ENCODE measurements at places on chromosomes 7 and 10.

DNA sequence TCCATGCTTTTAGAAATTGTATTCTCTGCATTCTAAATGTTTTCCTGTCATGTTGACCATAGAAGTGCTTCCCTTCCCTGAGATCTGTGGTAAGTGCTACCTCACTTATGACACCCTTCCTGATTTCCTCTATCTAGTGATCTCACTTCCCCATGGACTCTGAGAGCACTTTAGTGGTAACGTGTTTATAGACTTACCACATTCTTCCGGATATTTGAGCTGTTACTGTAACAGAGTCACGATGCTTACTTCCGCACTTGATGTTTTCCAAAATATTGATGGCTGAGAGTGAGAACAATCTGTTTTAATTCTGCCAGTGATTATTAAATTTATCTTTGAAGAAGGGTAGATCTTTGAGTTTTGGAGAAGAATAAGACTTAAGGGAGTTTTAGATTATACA is 60.1 kb upstream of the NAMPT start:
- DNase-seq, result no peak

DNA sequence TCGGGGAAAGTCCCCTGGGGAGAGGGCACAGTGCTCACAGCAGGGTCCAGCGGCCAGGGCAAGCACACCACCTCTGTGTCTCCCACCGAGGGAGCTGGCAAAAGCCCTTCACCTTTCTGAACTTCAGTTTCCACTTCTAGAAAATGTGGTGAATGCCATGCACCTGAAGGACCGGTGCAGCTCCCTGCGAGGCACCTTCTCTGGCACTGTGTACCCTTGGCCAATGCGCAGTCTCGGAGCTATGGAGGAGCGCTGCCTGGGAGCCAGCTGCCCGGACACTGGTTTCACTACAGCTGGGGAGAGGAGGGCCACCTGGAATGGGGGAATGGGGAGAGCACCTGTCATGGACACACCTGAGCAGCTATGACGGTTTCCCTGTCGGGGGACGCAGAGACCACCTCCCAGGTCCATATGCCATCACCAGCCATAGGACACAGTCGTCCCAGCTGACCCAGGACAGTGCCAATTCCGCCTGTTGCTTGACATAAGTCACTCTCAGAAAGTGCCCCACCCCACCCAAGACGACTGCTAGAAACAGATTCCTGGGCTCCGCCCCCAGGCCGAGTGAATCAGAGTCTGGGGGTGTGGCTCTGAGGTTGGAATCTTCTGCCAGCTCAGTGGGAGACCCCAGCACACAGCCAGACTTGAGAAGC is 16.8 kb downstream of the RASGEF1A start:
- DNase-seq, result no peak

GRCh38 chr10:59942556-59942955 is 36.2 kb upstream of the CCDC6 start:
- DNase-seq, result no peak

GRCh38 chr10:99431190-99431760 is 851 bp upstream of the GOT1 start:
- no peak for DNase-seq

DNA sequence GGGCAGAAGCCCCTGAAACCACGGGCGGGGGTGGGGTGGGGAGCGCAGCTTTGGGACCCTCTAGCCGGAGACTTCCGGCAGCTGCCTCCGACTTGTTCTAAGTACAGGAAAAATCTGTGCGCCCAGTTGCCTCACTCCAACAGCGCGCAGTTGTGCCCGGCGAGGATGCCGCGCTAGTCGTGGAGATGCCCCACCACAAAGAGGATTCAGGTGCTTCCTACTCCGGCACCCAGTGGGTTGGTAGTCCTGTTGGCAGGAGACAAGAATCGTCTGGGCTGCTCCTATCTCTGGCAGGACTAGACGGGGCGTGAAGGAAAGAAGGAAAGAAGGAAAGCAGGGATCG is 465 bp upstream of the NPY start:
- no peak for DNase-seq

Data from amniotic stem cell (primary cell).